Fibroblast of the aortic adventitia (primary cell): ENCODE measurements at places on chromosomes 5 and 9.

GRCh38 chr5:87581661-87582060, 168.9 kb upstream of the CCNH start:
- DNase-seq = no peak

DNA sequence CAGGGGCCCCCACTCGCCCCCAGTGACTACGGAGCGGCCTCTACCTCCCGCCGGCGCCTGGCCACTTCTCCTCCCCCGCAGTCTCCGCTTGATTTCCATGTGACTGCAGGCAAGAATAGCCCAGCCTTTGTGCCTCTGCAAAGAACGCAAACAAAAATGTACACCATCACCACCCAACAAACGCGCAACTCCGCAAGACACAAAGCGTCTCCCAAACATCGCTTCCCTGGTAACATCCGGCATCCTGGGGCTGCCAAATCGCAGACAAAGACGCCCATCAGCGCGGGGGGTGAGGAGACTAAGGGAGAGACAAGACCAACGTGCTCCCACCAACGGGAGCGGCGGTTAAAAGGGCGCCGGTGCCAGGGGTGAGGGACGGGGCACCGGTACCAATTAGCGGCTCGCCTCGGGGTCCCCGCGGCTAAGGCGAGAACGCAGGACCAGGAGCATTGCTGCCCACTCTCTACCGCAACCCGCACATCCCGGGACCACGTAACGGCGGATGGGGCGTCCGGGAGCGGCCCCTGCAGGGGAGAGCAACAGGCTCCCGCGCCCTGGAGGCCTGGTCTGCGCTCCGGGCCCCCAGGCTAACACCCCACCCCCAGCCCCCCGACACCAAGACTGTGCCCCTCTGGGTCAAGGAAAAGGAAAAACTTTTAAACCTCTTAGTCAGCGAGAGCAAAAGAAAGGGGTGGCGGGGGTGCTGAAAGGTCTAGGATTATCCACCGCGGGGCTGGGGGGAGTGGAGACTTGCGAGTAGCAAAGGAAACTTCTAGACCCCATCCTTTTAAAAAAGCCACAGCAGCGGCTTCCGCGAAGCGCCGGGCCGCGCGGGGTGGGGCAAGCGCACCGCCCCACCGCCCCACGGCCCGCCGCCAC, 885 bp downstream of the MPDZ start:
- DNase-seq = peak; percentile 75

DNA sequence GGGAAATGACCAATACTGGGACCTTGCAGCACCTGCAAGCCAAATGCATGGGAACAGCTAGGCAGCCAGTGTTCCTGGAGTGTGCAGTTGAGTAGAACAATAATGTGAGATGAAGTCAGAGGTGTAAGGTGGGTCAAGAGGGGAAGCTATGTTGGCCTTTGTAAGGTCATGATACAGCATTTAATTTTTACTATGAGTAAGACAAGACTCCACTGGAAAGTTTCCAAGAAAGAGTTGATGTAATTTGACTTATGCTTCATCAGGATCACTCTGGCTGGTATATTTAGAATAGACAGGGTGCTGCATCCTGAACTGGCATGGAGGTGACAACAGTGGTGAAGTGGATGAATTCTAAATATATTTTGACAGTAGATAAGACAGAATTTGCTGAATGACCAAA, 744.8 kb downstream of the KCTD16 start:
- no peak for DNase-seq

DNA sequence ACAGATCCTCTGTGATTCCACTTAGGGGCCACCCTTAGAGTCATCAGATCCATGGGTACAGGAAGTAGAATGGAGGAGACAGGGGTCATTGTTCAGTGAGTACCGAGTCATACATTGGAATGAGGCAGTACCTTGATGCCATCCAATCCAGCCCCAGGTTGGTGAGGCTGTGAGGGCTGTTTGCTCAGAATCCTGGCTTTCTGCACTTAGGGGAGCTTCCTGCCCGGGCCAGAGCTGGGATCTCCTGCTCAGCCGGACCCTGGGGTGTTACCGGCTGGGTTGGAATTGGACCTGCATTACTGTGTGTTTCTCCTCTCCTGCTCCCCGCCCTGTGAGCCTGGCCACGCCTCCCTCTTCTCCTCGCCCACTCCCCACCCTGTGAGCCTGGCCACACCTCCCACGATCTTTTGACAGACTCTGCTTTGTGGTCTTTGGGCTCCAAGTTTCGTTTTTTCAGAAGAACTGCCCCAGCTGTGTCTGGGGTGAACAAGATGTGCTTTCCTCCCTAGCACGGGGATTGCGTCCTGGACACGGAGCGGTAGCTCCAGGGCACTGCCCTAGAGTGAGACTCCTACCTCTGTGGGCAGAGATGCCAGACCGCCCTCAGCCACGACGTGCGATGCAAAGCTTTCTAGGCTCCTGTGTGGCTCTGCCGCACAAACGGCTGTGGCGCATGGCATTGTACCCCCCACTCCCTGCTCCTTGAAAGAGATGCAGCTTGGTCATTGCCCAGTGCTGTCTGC, 15.4 kb downstream of the TRAF2 start:
- peak; percentile 51 for DNase-seq

GRCh38 chr9:18422296-18423036, 51.5 kb upstream of the ADAMTSL1 start:
- no peak for DNase-seq

DNA sequence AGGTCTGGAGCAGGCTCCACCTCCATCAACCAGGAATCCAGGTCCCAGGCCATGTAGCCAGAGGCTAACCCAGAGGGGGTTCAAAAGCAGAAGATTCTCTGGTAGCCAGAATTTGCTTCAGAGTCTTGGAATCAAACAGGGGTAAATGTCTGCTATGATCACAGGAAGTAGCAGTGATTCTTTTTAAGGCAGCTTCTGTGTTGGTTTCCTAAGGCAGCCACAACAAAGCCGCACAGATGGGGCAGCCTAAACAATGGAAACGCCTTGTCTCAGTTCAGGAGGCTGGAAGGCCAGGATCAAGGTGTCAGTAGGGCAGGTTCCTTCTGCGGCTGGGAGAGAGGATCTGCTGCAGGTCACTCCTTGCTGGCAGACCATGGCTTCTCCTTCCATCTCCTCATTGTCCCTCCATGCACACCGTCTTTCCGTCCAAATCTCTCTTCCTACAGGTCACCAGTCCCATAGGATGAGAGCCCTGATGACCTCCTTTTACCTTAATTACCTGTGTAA, 167.3 kb downstream of the ROR2 start:
- DNase-seq = no peak

DNA sequence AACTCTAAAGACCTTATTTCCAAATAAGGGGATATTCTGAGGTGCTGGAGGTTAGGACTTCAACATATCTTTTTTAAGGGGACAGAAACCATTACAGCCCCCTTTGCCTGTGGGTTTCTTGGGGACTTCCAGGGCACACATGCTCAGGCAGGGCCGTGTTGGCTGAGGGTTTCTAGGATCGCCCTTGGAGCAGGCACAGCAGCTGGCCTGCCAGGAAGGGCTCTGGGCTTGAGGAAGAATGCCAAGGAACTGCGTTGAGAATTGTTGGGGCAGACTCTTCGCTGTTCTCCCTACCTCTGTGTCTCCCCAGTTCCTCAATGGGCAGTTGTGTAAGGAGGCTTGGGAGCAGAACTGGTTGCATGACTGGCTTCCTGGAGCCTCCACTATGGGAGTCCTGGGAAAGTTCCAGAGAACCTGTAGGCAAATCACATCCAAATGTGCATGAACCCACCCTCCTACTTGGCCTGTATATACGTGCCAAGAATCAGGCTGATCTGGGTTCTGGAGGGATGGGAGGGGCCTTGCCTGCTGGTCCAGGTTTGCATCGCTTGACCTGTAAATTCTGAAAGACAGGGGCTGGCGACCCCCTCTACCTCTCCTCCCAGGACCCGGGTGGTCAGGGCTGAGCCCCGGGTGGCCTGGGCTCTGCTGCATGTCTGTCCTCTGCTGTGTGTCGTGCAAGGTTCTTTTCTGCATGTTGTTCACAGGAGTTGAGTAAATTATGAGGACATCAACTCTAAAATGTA, 65.5 kb downstream of the HSPA4 start:
- DNase-seq = no peak

DNA sequence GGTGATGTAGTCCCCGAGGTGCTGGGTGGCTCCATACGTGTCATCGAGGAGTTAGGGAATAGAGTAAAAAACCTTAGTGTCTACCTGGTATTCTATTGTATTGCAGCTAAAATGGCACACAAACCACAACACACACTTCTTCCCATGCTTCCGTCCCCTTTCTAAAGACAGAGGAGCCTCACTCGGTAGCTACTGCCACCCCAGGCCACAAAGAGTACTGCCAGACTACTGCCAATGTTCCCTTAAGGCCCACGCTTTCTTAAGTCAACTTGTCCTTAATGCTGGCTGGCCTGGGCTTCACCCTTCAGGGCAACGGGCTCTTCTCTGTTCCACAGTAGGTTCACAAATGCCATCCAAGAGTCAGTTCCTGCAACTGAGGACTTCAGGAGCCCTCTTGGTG, 673.0 kb downstream of the ELAVL2 start:
- no peak for DNase-seq

GRCh38 chr5:111345731-111346130, 121.5 kb downstream of the CAMK4 start:
- DNase-seq = no peak

GRCh38 chr5:122258241-122258640, 53.8 kb upstream of the SNCAIP start:
- no peak for DNase-seq

- DNase-seq = no peak
Observed at GRCh38 chr9:35755071-35755470, 995 bp upstream of the MSMP start.

- DNase-seq = no peak
Observed at GRCh38 chr5:10528827-10529226, 35.0 kb upstream of the ANKRD33B start.
